ENCODE measurements at places on chromosomes 7 and 10.

GRCh38 chr10:86685893-86686632, 17.8 kb downstream of the LDB3 start:
- no peak for DNase-seq

DNA sequence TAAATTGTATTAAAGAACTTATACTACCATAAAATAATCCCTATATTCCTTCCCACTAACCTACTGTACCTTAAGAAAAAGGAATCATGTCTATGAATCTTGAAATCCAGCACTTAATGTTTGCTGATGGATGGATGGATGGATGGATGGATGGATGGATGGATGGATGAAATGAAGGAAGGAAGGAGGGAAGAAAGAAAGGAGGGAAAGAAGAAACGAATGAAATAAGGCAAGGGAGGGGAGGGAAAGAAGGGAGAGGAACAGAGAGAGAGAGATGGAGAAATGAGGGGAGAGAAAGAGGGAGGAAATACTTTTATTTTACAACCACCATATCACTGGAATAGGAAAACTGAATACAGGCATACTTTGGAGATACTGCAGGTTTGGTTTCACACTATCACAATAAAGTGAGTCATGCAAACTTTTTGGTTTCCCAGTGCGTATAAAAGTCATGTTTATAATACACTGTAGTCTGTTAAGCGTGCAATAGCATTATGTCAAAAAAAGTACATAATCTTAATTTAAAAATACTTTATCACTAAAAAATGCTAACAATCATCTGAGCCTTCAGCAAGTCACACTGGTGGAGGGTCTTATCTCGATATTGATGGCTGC, 219.8 kb downstream of the CHCHD3 start:
- DNase-seq: no peak

GRCh38 chr7:132500727-132501440, 75.4 kb downstream of the PLXNA4 start:
- no peak for DNase-seq

- no peak for DNase-seq
Observed at GRCh38 chr10:132861116-132861691, 75.3 kb upstream of the NKX6-2 start.

GRCh38 chr10:68290736-68291135, 41.1 kb upstream of the HNRNPH3 start:
- no peak for DNase-seq

DNA sequence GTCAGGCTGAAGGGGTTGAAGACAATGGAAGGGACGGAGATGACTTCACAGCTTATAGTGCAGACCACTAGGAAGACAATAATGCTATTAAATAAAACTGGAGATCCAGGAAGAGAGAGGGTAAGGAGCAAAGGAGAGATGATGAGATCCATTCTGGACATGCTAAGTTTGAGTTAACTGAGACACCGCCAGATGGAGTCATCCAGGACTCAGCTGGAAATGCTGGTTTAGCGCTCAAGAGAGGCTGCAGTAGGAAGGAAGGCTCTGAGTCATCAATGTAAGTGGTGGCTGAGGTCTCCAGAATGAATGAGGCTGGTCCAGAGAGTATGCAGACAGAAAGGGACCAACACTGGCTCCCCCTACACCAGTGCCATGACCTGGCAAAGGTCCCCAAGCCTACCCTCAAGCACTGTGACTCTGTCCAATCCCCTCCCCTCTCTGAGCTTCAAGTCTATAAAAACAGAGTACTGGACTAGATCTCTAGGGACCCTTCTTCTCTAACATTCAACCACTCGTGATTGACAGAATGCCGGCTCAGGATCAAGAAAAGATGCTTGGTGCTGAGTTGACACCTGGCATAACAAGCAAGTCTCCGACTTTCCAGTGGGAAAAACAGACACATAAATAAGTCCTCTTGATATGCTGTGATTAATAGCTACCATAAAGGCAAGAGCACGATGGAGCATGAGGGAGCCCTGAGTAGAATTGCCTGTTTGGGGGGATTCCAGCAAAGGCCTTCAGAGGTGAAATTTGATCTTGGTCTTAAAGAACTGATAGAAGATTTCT, 8.9 kb downstream of the GFRA1 start:
- no peak for DNase-seq

DNA sequence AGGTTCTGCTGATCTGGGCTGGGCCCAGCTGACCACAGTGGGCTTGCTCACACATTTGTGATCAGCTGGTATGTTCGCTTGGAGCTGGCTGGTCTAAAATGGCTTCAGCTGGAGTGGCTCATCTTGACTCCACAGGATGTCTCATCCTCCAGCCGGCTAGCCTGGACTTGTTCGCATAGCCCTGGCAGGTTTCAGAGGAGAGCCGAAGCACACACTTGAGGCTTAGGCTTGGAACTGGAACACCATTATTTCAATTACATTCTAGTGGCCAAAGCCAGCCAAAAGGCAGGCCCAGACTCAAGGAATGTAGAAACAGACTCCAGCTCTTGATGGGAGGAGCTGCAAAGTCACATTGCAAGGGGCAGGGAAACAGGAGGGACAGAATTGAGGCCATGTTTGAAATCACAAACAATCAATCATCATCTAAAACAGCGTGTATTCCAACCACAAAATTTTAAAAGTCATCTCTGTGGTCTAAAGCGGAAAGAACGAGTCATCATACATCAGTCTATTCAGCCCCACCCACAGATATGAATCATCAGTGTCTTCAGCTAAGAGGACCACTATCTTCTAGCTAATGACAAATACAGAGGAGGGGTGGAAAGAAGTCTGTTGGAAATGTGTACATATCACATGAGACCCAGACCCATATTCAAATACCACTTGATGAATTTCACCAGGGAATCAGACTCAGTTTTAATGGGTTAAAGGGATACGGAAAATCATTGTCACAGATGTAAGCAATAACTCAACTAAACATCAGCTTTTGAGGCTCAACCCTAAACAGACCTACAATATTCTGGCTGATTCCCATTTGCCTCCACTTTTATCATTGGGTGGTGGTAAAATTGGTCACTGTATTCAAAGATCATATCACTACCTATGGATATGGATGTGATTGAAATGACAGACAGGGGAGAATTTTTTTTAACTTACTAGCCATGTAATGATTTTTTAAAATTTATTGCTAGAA, 139.0 kb upstream of the MKLN1 start:
- DNase-seq: peak; percentile 47

DNA sequence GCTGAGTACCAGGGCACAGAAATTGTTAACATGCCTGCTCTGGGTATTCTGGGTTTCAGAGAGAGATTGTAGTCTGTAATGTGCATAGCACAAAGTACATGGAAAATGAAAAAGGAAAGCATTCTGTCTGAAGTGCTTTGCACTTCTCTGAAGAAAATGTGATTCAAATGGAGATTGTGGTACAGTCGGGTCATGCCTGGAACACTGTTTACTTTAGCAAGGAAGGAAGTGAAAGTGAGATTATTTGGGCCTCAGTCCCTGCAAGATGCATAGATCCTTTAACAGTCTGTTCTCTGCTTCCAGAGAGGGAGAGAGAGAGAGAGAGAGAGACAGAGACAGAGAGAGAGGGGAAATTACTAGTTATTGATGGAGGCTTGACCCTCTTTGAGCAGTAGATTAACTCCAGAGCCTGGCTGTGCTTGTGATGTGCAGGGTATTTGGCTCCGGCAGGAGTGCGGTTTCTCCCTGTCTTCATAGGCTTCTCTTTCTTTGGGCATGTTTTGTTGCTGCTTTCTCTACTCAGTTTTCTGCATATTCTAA, 5.4 kb downstream of the VWC2 start:
- DNase-seq: no peak

GRCh38 chr10:110883924-110884323, 12.2 kb downstream of the PDCD4 start:
- no peak for DNase-seq

DNA sequence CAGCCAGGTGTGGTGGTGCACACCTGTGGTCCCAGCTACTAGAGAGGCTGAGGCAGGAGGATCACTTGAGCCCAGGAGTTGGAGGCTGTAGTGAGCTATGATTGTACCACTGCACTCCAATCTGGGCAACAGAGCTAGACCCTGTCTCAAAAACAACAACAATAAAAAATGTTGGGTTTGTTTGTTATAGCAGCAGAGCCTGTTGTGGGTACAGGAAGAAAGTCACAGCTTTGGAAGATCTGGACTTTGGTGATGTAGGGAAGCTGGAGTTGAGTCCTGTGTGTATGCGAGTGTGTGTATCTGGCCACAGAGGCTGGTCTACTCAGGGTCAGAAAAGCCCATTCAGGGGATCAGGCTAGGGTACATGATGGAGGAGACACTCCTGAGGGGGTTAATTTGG, 3.9 kb downstream of the GRID2IP start:
- no peak for DNase-seq

- DNase-seq: no peak
Observed at GRCh38 chr7:31788883-31789680, 102.1 kb downstream of the PPP1R17 start.

GRCh38 chr10:119996944-119997343, 104.4 kb downstream of the SEC23IP start:
- DNase-seq: no peak

GRCh38 chr7:55310287-55311025, 54.7 kb upstream of the LANCL2 start:
- no peak for DNase-seq

GRCh38 chr10:132407243-132407746, 10.3 kb downstream of the PWWP2B start:
- no peak for DNase-seq

GRCh38 chr10:51156926-51157325, 82.6 kb downstream of the PRKG1 start:
- no peak for DNase-seq

GRCh38 chr7:122850528-122850927, 35.7 kb downstream of the CADPS2 start:
- DNase-seq: no peak

DNA sequence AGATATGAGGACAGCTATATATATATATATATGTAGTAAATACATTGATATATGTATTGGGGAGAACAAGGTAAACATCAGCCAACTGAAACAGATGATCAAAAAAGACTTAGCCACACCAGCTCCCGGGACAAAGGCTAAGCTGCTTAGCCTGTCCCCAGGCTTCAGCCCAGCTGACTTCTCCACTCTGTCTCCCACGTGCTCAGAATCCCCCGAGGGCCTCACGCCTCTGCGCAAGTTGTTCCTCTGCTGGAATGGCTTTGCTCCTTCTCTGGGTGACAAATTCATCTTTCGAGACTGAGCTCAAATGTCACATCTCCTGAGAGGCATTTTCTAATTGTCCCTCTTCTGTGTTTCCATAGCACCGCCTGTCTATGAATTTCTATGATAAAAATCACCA, 8.6 kb upstream of the INSIG1 start:
- no peak for DNase-seq

DNA sequence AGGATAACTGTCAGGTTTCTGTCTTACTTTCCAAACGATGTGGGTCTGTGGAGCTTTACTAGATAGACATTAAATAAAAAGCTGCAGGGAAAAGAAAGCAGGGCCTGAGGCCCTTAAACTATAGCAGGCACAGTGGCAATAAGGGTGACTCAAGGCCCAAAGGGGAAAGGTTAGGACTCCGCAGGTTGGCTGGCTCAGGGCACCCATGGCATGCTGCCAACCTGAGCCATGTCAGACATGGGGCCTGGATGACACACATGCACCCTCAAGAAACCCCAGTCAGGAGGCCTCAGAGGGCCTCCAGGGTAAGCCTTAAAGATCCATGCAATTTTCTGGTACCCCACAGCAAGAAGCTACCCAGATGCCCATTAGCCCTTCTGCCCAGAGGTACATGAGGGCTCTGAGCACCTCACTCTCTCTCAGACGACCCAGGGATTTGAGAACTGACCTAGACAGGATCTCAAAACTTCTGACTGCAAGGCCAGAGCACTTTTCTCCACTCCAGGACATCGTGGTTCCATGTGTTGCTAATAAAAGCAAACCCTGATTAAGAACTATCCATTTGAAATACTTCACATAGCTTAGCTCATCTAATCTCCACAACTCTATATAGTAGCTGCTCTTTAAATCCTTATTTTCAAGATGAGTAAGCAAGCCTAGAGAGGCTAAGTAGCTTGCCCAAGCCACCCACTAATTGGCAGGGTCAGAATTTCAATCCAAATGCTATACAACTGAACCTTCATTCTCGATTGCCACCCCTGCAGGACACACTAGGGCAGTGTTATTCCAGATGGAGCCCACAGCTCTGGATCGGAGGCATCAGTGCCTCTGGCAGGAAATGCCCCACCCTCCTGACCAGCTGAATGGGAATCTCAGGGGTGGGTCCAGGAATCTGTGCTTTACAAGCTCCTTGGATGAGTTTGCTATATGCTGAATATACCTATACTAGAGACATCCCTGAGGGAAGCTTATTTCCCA, 132.5 kb upstream of the EFCAB10 start:
- DNase-seq: no peak

DNA sequence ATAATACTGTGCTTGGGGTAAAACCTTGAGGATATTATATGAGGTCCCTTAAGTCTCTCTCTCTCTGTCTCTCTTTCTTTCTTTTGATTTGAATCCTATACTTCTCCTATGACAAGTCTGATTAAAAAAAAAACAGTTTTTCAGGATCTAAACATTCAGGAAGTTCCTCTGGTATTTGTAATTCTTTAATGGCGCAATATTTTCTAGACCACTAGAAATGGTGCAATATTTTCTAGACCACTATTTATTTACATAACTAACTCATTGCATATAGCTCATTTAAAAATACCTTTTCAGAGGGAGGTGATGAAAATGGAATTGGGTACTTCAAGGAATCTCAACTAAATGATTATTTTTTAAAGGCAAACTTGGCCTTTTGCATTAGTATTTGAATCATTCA, 1235.3 kb downstream of the GATA3 start:
- no peak for DNase-seq

DNA sequence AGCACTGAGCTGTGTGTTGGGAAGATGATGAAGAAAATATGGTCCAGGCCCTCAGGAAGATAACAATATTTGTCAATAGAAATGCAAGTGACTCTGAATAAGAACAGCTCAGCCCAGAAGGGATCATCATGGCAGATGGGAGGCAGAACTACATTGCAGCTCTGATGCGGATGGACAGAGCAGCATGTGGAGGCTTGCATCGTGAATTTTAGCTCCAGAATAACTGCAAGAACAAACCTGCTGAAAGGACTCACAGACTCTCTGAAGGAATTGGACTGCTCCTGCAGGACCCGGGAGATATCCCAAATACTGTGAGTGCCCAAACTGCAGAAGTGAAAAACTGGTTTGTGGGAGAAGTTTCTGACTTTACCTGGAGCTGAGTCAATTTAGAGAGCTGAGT, 80.6 kb upstream of the LAMB4 start:
- DNase-seq: no peak

DNA sequence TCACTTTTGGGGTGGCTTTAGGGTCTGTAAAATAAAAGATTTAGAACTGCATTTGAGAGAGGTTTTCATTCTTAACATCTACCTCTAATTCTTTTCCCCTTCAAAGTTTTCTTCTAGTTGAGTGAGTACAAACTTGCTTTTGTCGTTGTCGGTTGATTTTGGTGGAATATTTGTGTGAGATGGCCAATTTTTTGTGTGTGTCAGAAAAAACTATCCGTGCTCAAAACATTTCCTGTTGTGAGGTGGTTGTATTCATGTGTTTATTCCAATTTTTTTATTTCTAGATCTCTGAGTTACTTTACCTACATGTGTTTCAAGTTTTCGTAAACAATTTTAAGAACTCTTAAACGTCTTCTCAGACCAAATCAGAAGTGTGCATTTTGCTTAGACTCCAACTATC, 1.6 kb downstream of the AHR start:
- DNase-seq: no peak
